Mesenteric fat pad (tissue), 1 donor: ENCODE measurements at places on chromosomes 1 and 21. TPM values are rescaled to one million over a fixed set of nuclear protein-coding genes. Genes with fewer than 3 reads are reported as not detected.

The SPRR2A gene
- total RNA-seq: not detected

The EXTL1 gene
- not detected for total RNA-seq

The CHI3L2 gene
- total RNA-seq: 12.4 TPM

The SYPL2 gene
- 7.3 TPM for total RNA-seq

The ITLN2 gene
- not detected for total RNA-seq

The FCGR3A gene
- 117 TPM for total RNA-seq

The FCRL5 gene
- 0.13 TPM for total RNA-seq

The MYOG gene
- not detected for total RNA-seq

The KCNK1 gene
- total RNA-seq: 2.2 TPM

The ARHGEF10L gene
- 37.0 TPM for total RNA-seq

The CENPL gene
- 8.4 TPM for total RNA-seq

The SPRR2F gene
- total RNA-seq: not detected

The ERO1B gene
- 7.1 TPM for total RNA-seq

The RGS4 gene
- 2.1 TPM for total RNA-seq

The TAS1R1 gene
- total RNA-seq: not detected

The MMEL1 gene
- total RNA-seq: 3.2 TPM

The FAM177B gene
- not detected for total RNA-seq

The WNT2B gene
- 3.9 TPM for total RNA-seq

The IQGAP3 gene
- 0.55 TPM for total RNA-seq

The NOS1AP gene
- total RNA-seq: 1.3 TPM

The FTCD gene
- total RNA-seq: 0.32 TPM

The MYCBP gene
- 13.5 TPM for total RNA-seq

The ZYG11B gene
- total RNA-seq: 33.0 TPM

The C1orf21 gene
- total RNA-seq: 49.5 TPM

The OR14K1 gene
- not detected for total RNA-seq

The HPCA gene
- not detected for total RNA-seq

The GJA4 gene
- total RNA-seq: 26.4 TPM

The PRR9 gene
- not detected for total RNA-seq

The INKA2 gene
- 15.4 TPM for total RNA-seq

The ATAD3C gene
- total RNA-seq: 0.51 TPM

The TMCO2 gene
- total RNA-seq: not detected

The BTG3 gene
- 29.1 TPM for total RNA-seq

The PEAR1 gene
- total RNA-seq: 17.7 TPM

The HES5 gene
- 0.58 TPM for total RNA-seq

The DDAH1 gene
- total RNA-seq: 15.4 TPM

The C2CD4D gene
- not detected for total RNA-seq

The C1orf232 gene
- total RNA-seq: not detected
